T-helper 17 cell (primary cell): ENCODE measurements at places on chromosomes 6 and 20. TPM values are rescaled to one million over a fixed set of nuclear protein-coding genes. Genes with fewer than 3 reads are reported as not detected.

DNA sequence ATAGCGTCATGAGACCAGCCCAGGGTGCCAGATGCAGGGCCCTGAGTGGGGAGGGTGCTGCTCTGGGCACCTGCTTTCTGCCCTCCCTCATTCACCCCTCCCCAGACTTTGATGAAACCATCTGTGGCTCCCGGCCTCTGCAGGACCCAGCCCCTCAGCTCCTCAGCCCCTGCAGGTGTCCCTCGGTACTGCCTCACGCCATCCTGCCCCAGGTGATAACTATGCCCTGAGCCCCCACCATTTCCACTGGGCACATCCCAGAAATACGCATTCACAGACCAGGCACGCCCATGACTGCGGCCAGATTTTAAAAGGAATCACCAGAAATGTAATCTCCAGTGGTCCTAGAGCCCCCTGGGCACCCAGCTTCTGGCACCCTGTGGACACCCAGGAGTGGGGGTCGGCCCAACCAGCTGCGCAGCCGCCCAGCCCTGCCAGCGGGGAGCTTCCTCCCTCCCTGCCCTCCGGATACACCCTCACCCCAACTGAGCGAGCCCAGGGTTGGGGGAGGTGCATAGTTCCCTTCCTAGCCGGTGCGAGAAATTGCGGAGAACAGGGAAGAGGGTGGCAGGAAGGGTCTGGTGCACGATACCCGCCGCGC, 615 bp upstream of the NTSR1 start:
- H3K36me3 ChIP-seq = no peaks in the 10 kb centered on the region
- DNase-seq = no peak
- peaks cover 18% of the 10 kb centered on the region for H3K27me3 ChIP-seq
- H3K27ac ChIP-seq = no peak overlapping the region

DNA sequence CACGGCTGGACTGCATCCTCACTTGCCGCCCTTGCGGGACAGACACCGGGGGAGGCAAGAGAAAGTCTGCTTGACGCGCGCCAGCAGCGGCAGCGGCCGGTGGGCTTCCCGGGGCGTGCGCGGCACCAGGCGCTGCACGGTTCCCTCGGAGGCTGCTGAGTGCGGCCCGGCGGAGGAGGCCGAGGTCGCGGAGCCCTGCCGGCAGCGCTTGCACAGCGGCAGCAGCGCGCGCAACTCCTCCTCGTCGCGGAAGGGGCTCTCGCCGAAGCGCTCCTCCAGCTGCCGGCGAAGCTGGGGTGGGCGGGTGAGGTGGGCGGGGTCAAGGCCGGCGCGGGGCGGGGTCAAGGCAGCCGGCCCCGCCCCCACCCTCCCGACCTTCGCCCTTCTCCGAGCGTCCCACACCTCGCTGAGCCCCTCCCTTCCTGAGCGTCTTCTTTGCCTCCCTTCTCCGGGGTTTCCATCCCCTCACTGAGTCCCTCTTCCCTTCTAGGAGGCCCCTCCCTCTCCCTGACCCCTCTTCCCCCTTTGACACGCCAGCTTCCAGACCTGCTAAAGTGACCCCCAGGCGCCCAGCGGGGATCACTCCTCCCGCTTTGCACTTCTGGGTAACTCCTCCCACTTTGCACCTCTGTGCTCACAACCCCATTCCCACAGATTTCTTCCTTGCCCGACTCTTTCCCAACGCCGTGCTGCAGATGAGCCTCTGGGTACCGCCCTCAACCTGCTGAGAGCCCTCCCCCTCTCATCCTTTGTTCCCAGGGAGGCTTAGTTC, 8.8 kb downstream of the DUSP15 start:
- no peaks in the 10 kb centered on the region for H3K36me3 ChIP-seq
- peaks cover 26% of the 10 kb centered on the region for H3K27me3 ChIP-seq
- peak; percentile 50 for DNase-seq
- peak overlapping the region; percentile 91 for H3K4me3 ChIP-seq
- peak overlapping the region; percentile 63 for H3K27ac ChIP-seq

The OPRM1 gene
- not detected for total RNA-seq

DNA sequence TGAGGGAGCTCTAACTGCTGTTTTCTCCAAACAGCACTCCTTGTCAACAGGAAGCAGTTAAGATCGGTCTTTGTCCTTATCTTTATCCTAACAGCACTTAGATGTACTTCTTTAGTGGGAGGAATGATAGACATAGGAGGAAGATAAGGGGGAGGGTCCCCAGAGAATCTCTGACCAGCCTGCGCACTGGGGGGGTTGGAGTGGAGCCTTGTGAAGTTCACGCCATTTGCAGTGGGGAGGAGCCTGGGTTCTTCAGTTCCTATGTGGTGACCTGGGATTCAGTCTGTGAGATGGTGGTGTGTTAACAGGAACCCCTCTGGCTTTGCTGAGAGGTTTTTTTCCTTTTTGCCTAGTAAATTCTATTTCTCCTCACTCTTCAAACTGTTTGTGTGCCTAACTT, 18.1 kb upstream of the ASCC3 start:
- no peaks in the 10 kb centered on the region for H3K36me3 ChIP-seq
- no peak overlapping the region for H3K4me3 ChIP-seq
- H3K27me3 ChIP-seq = no peaks in the 10 kb centered on the region

GRCh38 chr6:145025488-145025887, 709.8 kb downstream of the EPM2A start:
- H3K4me1 ChIP-seq = peaks cover 4% of the 10 kb centered on the region
- peaks cover 24% of the 10 kb centered on the region for H3K27me3 ChIP-seq
- DNase-seq = no peak
- no peak overlapping the region for H3K4me3 ChIP-seq

- no peak for DNase-seq
- H3K4me1 ChIP-seq = peaks cover 14% of the 10 kb centered on the region
- H3K36me3 ChIP-seq = peaks cover 3% of the 10 kb centered on the region
- no peak overlapping the region for H3K27ac ChIP-seq
- no peak overlapping the region for H3K4me3 ChIP-seq
Observed at GRCh38 chr6:12286373-12287110, 3.6 kb upstream of the EDN1 start.

DNA sequence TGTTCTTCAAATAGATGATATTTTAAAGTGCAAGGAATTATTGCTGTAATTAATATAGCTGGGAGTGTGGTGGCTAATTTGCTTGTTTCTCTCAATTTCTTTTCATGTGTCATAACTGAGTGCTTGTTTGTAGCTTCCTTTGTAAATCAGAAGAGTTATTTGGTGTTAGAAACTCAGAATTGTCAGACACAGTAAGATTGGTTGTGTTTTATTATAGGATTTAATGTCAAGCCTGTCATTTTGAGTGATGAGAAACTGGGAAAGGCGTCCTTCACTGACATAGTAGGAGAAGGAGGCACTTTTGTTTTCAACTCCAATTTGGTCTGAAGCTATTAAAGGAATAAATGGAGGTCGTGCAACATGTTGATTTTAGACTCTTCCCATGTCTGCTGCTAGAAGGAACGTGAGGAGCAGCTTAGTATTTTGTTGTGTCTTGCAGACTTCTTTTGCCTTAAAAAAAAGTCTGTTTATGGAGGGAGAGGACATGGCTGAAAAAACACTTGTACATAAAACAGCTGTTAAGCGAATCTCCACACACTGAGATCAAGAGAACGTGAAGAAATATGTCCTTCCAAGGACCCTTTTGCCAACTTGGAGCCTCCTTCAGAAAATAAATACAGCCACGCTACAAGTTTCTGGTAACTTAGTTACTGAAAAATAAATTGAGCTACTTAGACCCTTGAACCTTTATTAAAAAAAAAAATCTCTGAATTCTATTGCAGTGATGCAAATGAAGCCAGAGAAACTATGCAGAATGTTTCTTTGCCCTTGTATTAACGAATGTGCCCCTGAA, 59.5 kb downstream of the BMP6 start:
- no peaks in the 10 kb centered on the region for H3K36me3 ChIP-seq
- H3K4me3 ChIP-seq = no peak overlapping the region
- DNase-seq = no peak
- peaks cover 43% of the 10 kb centered on the region for H3K27me3 ChIP-seq
- no peaks in the 10 kb centered on the region for H3K4me1 ChIP-seq

The PRRC2A gene
- total RNA-seq = 210 TPM

The ATP9A gene
- total RNA-seq = 0.15 TPM

The TIAM2 gene
- total RNA-seq = 5.5 TPM

DNA sequence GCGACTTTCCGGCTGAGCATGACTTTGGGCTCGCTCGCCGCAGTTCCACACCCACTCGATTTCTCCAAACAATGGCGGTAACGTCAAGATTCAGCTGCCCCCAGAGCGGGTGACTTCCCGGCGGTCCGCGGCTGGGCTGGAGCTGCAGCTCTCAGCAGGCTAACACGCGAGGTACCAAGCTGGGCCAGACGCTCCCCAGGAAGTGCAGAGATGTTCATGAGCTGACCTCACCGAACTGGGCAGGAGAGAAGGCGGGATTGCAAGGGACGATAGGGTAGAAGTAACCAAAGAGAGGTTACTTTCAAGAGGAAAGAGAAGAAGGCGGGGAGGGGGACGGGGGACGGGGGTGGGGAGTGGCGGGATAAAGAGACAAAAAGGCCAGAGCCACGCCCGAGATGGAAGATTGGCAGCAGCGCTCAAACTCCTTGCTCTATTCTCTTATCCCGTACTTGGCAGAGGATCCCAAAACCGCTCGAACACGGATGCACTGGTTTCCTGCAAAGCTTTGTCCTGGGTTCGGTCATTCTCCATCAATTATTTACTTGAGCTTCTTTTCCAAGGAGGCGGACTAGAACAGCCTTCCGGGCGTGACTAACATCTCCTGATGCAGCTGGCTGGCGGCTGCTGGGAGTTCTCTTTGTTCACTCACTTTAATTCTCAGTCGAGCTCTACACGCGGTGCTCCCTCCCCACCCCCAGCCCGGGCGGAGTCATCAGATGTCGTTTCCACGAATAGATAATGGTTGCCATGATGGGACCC, at the start of gene MTCL3:
TSS of gene MTCL3 (minus strand) at position 626 of the 759 bp plus-strand sequence.
- peaks cover 35% of the 10 kb centered on the region for H3K27me3 ChIP-seq
- DNase-seq = no peak
- peak within 1 kb of the TSS; percentile 89 for H3K4me3 ChIP-seq

DNA sequence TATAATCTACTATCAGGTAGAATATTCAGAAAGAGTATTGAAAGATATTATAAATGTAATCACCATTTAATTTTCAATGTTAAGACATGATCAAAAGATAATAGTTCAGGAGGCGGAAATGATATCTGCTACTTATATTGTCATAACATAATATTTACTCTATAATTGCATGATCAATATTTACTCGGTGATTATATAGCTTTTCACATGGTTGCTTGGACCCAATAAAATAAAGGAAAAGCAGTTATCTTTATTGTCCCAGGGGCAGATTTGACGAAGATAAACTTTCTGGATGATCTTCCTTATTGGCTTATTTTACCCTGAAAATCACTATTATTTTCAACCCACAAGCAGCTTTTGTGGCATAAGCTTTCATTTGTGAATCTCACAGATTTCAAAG, 350.4 kb downstream of the HACE1 start:
- H3K36me3 ChIP-seq = peaks cover 2% of the 10 kb centered on the region
- no peak for DNase-seq
- no peaks in the 10 kb centered on the region for H3K4me1 ChIP-seq
- H3K4me3 ChIP-seq = no peak overlapping the region

DNA sequence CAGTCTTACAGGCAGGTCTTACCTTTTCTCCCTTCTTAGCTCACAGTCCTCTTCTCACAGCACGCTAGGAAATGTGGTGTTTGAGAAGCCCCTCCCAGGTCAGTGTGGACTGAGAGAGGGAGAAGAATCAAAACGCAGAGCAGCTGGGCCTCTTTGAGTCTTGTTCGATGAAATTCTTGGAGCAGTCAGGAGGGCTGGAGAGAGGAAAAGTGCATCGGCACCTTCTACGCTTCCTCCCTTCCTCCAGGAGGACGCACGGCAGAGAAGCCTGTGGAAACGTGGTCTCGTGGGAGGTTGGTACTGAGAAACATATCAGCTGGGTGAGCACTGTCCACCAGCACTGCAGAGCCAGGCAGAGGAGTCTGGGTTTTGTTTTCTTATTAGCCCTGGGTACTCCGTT, 52.7 kb downstream of the TXLNB start:
- H3K4me1 ChIP-seq = peaks cover 13% of the 10 kb centered on the region
- H3K4me3 ChIP-seq = no peak overlapping the region
- H3K27me3 ChIP-seq = no peaks in the 10 kb centered on the region

- no peak for DNase-seq
- H3K4me3 ChIP-seq = no peak overlapping the region
- H3K27ac ChIP-seq = no peak overlapping the region
Observed at GRCh38 chr6:130713144-130713543, 114.1 kb upstream of the SMLR1 start.

DNA sequence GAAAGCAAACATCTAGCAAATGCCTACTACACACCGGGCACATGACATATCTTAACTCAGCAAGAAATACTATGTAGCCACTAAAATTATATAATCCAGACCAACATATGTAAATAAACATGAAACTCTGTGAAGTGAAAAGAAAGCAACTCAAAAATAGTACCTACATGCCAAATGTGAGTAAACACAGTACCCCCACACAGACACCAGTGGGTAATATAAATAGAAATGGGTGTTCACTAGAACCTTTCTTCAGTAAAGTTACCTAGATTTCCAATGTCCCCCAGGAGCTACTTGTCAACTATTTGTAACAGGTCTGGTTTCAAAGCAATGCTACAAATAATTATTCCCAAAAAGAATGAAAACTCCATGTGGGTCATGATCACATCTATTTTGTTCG, 25.5 kb downstream of the TRERF1 start:
- no peaks in the 10 kb centered on the region for H3K27me3 ChIP-seq
- H3K36me3 ChIP-seq = peaks cover 2% of the 10 kb centered on the region
- peak overlapping the region; percentile 88 for H3K27ac ChIP-seq
- DNase-seq = no peak

The GTSF1L gene
- total RNA-seq = not detected

The PSORS1C2 gene
- not detected for total RNA-seq

DNA sequence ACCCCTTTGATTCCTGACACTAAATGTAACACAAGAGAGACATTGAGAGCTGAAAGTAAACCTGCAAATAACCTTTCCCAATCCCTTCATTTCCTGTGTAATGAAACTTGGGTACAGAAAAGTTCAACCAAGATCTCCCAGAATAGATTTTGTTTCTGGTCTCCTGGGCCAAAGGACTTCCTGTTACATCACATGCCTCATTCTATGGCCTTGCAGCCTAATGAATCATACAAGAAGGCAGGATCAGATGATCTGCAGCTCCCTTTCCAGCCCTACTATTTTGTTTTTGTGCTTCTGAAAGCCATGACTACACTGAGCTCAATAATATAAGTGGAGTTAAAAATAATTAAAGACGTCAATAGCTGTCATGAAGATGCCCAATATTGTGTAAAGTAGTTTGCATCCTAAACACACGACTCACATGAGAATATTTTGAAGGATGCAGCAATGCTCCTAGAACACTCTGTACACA, 73.4 kb upstream of the NOX3 start:
- H3K27me3 ChIP-seq = no peaks in the 10 kb centered on the region
- no peak overlapping the region for H3K27ac ChIP-seq
- DNase-seq = no peak

DNA sequence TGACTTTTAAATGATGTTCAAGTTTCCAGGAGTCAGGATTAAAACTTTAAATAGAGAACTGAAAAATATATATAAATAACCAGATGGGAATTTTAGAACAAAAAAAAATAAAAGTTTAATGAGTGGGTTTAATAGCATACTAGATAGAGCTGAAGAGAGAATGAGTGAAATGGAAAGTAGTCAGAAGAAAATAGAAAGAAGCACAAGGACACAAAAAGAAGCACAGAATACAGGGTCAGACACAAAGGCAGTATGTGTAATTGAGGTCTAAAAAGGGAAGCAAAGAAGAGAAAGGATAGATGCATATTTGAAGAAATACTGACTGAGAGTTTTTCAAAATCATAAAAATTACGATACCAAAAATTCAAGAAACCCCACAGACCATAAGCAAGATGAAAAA, 159.8 kb upstream of the FERMT1 start:
- H3K4me3 ChIP-seq = no peak overlapping the region
- H3K36me3 ChIP-seq = no peaks in the 10 kb centered on the region
- H3K4me1 ChIP-seq = no peaks in the 10 kb centered on the region
- H3K27me3 ChIP-seq = no peaks in the 10 kb centered on the region
- no peak overlapping the region for H3K27ac ChIP-seq
- DNase-seq = no peak
